ENCODE measurements at places on chromosomes 12 and 14.

DNA sequence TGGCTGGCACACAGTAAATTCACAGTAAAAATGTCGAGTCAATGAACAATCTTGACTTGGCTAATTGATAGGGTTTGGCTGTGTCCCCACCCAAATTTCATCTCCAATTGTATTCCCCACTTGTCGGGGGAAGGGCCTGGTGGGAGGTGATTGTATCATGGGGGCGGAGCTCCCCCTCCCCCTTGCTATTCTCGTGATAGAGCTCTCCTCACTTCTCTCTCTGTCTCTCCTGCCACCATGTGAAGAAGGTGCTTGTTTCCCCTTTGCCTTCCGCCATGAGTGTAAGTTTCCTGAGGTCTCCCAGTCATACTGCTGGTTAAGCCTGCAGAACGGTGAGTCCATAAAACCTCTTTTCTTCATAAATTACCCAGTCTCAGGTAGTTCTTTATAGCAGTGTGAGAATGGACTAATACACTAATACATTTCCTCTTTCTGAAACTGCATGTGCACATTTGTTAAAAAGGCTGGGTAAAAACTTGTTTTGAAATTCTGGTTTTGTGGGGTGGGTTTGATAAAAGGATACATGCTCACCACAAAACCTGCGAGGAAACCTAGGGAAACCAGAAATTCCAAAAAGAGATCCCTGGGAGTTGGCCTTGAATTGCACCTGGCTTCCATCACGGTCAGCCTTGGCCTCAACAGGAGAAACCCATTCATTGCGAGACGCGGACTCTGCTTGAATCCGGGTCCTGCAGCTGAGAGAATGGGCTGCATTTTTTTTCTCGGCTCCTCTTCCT lies 16.2 kb upstream of the MYL2 start:
- no peak for DNase-seq

GRCh38 chr12:111099186-111099585 lies 178.8 kb upstream of the MYL2 start:
- no peak for DNase-seq

DNA sequence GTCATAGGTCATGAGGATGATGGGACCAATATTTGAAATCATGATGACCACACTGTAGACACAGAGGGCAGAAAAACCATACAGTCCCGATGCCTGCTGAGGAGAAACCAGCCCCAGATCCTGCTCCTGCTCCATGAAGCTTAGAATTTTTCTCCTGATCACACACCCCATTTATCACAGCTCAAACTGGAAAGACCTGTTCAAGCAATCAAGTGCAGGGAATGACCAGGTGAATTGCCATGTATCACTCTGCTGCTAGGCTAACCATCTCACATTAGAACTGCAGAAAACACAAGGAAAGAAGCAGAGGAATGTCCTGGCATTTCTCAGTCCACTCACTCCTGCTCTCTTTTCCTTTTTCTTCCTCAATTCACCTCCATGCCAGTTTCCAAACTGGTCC lies 18.1 kb downstream of the MANSC1 start:
- DNase-seq = no peak

DNA sequence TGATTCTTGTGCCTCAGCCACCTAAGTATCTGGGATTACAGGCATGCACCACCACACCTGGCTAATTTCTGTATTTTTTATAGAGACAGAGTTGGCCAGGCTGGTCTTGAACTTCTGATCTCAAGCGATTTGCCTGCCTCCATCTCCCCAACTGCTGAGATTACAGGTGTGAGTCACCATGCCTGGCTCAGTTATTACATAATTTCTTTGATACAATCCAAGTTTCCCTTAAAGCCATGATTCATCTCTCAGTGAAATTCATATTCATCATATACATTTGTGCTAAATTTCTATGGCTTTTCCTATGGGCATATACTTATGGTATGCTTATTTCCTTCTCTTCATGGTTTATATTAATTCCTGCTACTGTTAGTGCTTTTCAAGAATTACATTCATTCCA lies 29.1 kb upstream of the PZP start:
- no peak for DNase-seq

- DNase-seq = no peak
These were observed 16.0 kb upstream of the PLEKHH1 start for GRCh38 chr14:67517083-67517482.

- DNase-seq = no peak
These were observed 11.1 kb upstream of the NEMF start for GRCh38 chr14:49863487-49864281.

DNA sequence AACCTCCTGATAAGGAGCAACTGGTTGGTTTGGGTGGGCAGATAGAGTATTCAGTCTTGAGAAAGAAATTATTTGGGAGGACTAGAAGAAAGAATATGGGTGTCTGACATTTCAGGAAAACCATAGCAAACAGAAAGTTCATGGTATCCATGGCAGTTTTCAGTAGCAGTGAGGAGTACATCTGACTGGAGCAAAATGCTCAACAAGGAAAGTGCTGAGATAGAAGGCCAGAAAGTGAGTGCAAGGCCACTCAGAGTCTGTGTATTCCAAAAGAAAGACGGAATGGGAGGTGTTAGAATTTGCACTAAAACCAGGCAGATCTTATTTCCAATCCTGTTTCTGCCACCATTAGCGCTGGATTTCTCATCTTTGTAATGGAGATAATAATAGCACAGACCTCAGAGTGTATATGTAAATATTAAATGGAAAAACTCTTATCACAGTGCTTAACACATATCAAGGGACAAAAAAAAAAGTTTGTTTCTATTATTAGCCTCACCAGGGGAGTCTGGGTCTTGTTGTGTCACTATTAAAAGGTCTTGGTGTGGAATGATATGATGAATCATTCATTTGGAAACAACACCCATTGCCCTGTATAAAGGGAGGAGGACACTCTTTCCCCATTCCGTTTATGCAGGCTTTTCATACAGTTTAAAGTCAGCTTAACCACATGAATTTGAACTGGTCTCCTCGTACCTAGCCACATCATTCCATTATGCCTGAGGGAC lies 349.8 kb downstream of the IPO8 start:
- DNase-seq = no peak

DNA sequence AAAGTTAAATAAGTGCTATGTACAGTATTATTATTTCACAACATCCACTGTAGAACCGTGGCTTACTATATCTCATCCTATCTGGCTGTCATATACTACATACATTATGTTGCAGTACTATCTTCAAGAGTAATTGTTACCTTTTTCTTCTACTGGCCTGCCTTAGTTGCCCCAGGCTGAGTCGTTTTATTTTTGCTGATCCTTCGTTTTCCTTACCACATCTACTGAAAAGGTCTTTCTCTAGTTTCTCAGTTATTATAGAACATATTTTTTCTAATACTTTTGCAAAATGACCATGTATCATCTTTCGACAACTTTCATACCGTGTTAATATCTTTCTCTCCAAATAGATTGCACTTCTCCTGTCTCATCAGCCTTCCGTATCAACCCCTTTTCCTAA lies 523.1 kb downstream of the SOX5 start:
- no peak for DNase-seq

GRCh38 chr12:79001404-79001803 lies 136.8 kb downstream of the SYT1 start:
- no peak for DNase-seq

- DNase-seq = no peak
These were observed 9.3 kb upstream of the ATF7IP start for GRCh38 chr12:14356147-14356546.

DNA sequence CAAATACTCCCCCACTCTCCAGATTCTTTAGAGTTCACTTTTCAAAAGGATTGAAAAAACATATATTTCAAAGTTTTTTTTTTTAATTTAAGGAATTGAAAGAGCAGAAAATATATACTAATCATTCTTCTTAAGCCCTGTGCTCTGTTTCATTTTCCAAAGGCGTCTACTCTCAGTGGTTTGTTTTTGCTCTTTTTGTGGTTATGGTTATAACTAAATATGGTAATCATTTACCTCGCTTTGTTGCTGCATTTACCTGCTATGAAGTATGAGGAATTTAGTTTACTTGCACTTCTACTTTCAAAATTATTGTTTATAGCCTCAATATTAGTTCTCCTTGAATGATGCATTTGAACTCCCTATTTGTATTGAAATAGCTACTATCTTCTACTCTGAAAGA lies 55.9 kb upstream of the LRRK2 start:
- DNase-seq = no peak

DNA sequence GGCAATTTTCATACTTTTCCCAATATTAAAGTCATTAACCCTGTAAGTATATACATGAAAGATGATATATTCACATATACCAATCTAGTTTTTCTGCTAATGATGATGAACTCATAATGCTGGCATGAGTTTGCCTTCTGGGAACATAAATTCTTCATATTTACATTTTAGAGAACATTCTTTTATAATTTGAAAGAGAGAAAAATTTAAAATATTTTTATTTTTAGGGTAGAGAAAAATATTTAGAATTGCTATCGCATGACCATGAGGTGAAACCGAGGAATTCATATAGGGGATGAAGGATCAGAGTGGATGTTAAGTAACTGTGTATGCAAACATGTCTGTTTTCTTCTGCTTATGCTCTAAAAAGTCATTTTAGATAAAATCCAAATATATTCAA lies 825.3 kb upstream of the FLRT2 start:
- DNase-seq = no peak

- no peak for DNase-seq
These were observed 62.3 kb downstream of the NIN start for GRCh38 chr14:50768680-50769079.

DNA sequence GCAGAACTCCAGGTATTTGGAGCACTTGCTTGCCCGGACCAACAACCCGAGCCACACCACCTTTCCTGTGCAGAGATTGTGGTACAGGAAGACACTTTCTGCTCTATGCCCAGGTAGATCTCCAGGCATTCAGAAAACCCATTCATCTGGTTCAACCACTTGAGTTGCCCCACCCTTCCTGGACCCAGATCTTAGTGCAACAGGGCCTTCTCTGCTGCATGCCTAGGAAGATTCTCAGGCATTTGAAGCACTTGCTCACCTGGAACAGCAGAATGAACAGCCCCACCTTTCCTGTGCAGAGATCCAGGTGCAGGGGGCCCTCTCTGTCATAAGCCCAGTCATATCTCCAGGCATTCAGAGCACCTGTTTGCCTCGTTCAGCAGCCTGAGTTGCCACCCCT lies 412.8 kb upstream of the MGAT4C start:
- no peak for DNase-seq
